ENCODE measurements at places on chromosomes 7 and 10.

DNA sequence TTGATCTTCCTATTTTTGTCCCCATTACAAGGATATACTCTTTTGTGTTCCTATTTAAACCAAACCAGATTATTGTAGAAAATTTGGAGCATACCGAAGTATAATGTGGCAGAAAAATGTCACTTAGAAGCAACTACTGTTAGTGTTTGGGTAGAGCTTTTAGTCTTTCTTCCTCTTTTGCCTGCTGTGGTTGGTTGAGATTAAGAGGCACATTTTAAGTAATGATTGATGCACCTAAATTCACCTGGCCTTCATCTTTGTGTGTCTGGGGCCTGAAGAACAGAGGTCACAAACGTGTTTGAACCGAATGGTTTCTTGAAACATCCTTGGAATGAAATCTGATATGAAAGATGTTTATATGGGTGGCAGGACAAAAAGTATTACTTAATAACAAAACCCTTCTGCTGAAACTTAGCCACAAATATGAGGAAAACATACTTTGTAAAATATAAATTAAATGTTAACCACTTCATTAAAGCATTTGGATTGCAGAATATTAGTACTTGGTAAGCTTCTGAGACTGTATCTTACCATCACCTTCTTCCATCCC is 2.6 kb downstream of the BPGM start:
- no peak for DNase-seq

- no peak for DNase-seq
These were observed 118.0 kb upstream of the RHOBTB1 start for GRCh38 chr10:61061923-61062504.

GRCh38 chr10:45653454-45653853 is 19.1 kb downstream of the ZFAND4 start:
- no peak for DNase-seq

DNA sequence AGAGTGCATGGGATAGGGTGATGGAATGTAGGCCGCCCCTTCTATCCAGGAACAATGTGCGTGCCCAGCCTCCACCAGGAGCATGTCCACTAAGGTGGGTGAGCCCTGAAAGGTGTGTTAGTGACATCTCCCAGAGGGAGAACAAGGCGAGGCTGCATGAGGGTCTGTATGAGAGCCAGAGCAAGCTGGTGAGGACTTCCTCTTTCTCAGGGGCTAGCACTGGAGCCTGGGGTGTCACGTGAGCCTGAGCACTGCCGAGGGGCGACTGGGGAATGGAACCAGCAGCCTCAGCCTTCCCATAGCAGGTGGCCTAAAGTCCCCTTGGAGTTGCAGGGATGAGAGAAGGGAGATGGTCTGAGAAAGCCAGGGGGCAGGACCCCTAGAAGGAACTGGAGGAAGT is 156.3 kb upstream of the COBL start:
- no peak for DNase-seq

GRCh38 chr10:78853864-78854263 is 214.9 kb upstream of the ZMIZ1 start:
- no peak for DNase-seq

DNA sequence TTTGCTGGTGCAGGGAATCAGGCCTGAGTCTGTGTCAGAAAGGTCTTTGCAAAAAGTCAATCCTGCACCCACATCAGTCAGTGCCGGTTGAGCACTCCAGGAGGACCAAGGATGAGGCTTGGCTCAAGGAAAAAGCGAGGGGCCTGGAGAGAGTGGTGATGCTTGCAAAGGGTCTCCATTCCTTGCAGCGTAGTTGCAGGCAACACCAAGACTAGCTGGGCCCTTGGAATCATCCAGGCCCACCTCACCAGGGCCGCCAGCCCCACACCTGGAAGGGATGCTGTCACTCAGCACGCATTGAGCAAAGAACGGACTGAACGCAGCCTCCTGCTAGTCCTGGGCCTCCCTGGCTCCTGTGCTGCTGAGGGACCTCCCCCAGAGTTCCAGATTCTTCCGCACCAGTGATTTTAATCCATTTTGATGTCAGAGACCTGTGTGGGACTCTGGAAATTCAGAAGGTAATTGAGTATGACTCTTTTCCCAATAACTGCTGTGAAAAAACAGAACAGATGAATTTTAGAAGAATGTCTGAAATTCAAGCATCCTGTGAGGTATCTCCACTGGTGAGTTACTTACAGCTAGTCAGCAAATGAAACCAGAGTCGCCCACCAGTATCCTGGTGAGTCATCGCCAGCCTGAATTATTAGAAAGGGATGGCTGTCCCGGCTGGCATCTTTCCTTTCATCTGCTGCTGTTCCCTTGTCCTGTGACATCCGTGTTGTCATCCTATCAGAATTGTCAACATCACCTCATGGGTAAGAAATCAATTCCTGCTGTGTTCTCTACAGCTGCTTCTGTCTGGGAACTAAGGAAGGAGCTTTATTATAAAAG is 150.8 kb upstream of the NPS start:
- no peak for DNase-seq

DNA sequence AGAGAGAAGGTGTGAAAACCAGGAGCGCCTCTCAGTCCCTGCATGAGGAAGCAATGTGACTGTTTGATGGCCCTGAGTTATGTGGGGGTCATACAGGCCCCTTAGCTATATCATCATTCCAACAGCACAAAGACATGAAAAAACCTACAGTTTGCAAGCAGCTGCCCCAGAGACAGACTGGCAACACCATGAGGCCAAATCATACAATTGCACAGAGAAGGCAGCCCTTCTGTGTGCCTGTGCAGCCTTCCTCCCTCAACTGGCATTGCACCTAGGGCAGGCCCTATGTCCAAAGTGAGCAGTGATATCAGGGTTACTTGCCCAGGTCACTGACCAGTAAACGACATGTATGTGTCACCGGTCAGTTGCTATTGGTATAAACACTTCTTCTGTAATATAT is 41.6 kb downstream of the GPRIN2 start:
- DNase-seq, result no peak

GRCh38 chr7:82616059-82616728 is 172.6 kb upstream of the CACNA2D1 start:
- no peak for DNase-seq

- no peak for DNase-seq
These were observed 25.2 kb downstream of the ABCB1 start for GRCh38 chr7:87575521-87575920.

DNA sequence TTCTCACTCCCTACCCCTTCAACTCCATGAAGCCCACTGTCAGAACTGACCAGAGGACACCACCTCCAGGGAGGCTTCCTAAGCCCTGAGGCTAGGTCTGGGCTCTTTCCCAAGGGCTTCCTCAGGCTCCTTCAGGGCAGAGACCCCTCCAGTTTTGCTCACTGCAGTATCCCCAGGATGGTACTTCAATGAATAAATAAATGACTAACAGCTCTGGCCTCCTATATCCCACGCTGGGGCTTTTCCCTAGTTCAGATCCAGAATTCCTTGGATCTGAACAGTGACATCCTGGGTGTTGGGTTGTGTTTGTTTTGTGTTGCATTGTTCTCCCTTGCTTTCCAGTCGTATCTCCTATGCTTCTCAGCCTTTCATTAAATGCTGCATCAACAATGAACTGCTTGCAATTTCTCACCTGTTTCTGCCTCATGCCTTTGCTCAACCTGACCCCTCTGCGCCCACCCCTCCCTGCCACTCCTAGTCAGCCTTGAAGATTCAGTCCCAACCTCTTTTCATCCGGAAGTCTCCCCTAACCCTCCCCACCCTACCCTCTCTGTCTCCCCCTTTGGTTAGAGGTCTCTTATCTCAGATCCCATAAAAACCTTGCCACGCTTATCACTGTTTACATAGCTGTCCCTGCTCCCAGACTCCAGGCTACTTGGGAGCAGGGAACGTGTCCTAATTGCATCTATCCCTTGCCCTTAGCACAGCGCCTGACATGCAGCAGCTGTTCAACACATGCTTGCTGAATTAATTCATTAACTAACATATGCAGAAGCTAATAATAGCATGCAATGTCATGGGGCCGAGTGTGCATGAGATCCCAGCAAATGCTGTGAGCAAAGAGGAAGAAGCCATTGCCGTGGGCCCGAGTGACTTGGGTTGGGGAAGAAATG is 41.7 kb downstream of the PPP1R3C start:
- DNase-seq, result no peak

DNA sequence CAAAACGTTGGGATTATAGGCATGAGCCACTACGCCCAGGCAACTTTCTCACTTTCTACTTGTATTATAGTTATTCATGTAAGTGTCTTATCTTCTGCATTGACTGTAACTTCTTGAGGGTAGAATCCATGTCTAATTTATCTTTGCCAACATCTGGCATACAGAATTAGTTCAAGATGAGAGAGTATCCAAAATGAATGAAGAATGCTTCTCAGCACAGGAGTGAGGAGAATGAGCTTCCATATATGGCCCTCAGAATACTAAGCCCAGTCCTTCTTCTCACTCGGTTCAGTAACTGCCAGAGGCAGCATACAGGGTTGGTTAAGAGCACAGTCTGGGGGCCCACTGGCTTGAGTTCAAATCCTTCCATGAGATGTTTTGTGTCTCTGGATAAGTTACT is 75.0 kb upstream of the LRRC17 start:
- no peak for DNase-seq

DNA sequence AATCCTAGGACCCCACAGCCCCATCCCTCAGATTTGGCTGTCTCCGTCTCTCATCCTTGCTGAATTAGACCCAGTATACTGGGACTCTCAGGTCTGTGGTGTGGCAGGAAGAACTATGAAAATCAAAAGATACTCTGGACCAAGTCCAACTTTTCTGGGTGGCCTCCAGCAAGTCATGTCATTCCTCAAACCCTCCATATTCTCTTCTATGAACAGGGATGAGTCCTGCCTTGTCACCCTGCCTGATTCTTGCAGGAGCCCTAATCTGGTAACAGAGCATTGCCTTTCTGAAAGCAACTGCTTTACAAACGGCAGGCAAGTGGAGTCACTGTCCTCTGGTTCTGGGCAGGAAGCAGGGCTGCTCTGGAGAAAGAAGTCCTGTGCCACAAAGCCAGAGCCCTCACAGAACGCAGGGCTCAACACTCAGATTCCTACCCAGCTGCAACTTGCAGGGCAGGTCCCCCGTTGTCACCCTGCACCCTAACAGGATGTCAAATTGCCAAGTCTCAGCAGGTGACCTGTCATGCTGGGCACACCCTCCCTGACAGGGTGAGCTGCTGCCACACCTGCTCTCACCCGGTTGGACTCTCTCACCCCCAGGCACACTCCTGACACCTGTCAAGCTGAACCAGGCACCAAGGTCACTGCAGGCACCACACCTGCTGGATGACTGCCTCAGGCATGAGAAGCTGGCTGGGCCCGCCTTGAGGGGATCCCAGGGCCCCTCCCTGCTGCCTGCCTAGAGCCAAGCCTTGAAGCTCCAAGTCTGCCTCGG is 227.7 kb downstream of the KCNMA1 start:
- no peak for DNase-seq

- DNase-seq, result no peak
These were observed 84.1 kb downstream of the GNAI1 start for GRCh38 chr7:80218723-80219122.

DNA sequence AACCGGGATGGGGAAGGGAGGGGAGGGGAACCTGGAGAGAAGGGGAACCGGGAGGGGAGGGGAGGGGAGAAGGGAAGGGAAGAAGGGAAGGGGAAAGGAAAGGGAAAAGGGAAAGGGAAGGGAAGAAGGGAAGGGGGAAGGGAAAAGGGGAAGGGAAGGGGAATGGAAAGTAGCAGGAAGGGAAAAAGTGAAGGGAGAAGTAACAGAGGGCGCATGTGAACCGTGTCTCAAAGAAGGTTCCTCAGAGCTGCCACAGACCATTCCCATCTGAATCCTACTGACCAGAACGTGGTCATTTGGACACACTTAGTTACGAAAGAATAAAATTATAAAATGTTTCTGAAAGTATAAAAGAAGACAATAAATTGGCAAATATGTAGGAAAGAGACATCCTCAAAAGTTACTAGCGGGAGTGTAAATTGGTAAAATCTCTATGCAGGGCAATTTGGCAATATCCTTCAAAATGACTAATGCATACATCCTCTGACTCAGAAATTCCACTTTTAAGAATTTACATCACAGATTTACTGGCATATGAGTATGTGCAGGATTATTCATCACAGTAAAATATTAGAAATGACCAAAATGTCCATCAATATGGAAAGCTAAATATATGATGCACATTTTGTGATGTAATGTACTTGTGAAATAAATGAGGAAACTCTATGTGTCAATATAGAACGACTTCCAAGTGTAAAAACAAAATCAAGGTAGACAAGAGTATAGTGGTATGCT is 12.9 kb downstream of the C10orf67 start:
- no peak for DNase-seq

DNA sequence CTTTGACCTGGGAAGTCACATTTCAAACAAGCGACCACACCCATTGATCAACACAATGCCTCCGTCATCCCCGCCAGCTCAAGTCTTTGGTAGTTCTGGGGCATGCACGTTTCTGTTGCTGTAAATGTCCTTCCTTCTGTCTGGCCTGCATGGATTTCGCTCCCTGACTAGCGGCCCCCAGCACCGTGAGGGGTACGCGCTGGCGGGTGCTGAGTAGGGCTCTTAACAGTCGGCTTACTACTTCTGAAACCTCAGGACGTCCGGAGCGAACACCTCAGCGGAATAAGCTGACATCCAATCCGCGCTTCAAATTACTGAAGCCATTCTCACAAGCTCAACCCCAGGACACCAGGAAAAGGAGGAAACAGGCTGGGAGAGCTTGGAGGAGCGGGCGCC is 505 bp downstream of the NUDCD3 start:
- DNase-seq, result no peak

DNA sequence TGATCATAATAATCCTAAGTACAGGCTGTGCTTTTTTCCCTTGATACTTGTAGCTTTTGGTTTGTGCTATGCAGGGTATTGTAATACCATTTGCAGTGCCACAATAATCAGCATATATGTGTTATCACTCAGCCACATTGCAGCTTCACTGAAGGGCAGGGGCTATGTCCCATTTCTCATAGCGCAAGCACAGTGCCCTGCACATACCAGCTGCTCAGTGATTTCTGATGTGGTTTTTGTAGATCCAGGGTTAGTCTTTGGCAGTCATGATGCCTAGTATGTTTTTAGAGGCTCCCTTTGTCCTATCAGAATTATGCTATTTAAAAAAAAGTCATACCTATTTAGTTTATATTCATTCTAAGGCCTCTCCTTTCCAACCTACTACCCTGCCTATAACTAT is 25.8 kb downstream of the MET start:
- DNase-seq, result no peak

GRCh38 chr7:80967071-80967916 is 48.4 kb upstream of the SEMA3C start:
- no peak for DNase-seq

- no peak for DNase-seq
These were observed 259.0 kb downstream of the GRM8 start for GRCh38 chr7:126993626-126994213.

GRCh38 chr7:28640001-28640400 is 227.7 kb downstream of the CREB5 start:
- DNase-seq, result no peak

DNA sequence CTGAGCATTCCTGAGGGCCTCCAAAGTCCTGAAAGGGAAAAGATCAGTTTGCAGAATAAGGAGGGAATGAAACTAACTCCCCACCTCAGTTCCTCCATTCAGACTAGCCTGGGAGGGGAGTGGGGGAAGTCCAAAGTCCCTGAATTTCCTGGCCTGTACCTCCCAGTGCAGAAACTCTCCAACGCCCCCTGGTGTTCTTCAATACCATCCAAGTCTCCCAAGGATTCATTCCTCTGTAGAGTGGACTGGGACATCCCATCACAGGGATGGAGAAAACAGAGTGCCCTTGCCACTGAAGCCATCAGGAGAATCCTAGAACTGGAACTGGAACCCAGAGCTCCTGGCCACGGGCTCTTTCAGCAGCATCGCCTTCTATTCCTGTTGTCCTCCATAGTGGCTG is 1.6 kb upstream of the COL13A1 start:
- no peak for DNase-seq
